ENCODE measurements at places on chromosomes 16 and 17.

GRCh38 chr16:87602001-87602775 is at the start of gene JPH3:
Gene JPH3, plus strand, starts transcription at chr16:87602508. Its CDS starts 639 bp downstream, at chr16:87603147.
- peak; percentile 81 for DNase-seq

DNA sequence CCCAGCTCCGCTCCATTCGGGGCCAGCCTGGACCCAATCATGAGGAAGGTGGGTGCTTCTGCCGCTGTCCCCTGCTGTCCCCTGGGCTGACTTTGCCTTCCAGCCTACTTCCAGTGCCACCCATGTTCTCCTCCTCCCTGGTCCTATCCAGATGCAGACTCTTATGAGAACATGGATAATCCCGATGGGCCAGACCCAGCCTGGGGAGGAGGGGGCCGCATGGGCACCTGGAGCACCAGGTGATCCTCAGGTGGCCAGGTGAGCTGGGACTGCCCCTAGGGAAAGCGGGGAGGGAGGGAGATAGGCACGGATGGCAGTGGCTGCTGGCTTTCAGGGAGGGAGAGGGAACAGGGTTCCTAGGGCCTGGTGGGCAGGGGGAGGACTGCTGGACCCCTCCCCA is 7.0 kb downstream of the CD19 start:
- no peak for DNase-seq

- no peak for DNase-seq
Observed at GRCh38 chr17:7511108-7511507, 26.9 kb downstream of the POLR2A start.

DNA sequence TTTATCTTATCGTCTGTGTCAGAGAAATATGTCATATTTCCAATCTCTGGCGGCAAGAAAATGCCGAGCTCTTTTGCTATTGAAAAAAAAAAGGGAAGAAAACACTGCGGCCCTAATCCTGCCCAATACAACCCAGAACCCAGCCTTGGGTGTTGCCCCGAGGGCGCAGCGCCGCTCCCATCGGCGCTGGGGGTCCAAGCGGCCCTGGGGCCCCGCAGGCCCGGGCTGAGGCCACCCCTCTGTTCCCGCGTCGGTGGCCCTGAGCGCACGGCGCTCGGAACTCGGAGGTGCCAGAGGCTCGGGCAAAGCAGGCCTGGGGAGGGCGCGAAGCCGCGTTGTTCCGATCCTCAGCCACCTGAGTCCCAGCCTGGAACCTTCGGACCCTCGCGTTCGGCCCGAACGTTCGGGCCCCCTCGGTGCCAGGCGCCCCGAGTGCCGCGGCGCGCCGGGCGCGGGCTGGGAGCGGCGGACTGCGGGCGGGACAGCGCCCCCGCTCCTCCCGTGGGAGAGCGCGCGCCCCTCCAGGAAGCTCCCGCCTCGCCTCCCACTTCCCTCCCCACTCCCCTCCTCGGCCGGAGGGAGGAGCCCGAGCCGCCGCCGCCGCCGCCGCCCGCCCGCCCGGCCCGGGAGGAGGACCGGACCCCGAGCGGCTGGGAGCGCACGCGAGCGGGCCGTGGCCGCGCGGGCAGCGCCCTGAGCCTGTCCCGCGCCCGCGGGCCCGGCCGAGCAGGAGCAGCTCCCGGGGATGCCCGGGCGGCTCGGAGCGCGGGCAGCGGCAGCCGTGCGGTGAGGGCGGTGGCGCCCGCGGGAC is at the start of gene CPNE2:
CPNE2 (plus strand) TSS at position 609 of the 811 bp plus-strand sequence. CDS start 18,160 bp downstream, outside the sequence.
- no peak for DNase-seq

- peak; percentile 40 for DNase-seq
Observed at GRCh38 chr17:59842901-59843652, 49.7 kb downstream of the TUBD1 start.

DNA sequence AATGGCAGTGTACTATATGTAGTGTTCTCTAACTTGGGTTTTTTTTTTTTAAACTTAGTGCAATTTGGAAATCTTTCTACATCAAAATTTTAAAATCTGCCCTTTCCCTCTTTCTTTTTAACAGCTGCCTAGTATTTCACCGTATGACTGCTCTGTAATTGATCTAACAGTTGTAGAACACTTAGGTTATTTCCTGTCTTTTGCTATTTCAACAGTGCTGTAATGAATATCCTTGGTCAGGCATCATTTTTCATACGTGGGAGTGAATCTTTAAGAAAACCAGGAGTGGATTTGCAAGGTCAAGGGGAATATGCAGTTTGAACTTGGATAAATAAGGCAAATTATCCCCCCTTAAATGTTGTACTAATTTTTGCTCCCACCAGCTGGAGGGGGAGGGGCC is 3.8 kb downstream of the NLRC5 start:
- peak; percentile 30 for DNase-seq

- DNase-seq = peak; percentile 92
Observed at GRCh38 chr17:44363613-44364159, at the start of gene FAM171A2. Gene FAM171A2, minus strand, starts transcription at chr17:44363853. Its CDS starts 139 bp downstream, at chr17:44363714.

All from NCI-H526 (cell line).